ENCODE measurements at places on chromosomes 16 and 17. TPM values are rescaled to one million over a fixed set of nuclear protein-coding genes. Genes with fewer than 3 reads are reported as not detected.

Gene CIBAR2
- polyA plus RNA-seq = not detected

Gene TEKT3
- polyA plus RNA-seq = 1.0 TPM

Gene ZNF469
- 1.3 TPM for polyA plus RNA-seq

Gene IL17C
- polyA plus RNA-seq = 0.13 TPM

Gene RNF213
- polyA plus RNA-seq = 37.2 TPM

Gene MYADML2
- polyA plus RNA-seq = not detected

Gene INCA1
- polyA plus RNA-seq = 1.3 TPM

Gene USP43
- 0.43 TPM for polyA plus RNA-seq

Gene SEC14L5
- 0.48 TPM for polyA plus RNA-seq

Gene NHLRC4
- polyA plus RNA-seq = 1.8 TPM

Gene ZSCAN32
- polyA plus RNA-seq = 13.7 TPM

Gene ZCCHC14
- polyA plus RNA-seq = 16.6 TPM

Gene SLC6A4
- polyA plus RNA-seq = 0.03 TPM

Gene VAT1L
- polyA plus RNA-seq = 5.8 TPM

Gene NPTX1
- polyA plus RNA-seq = 2.3 TPM

Gene TP53TG3C
- polyA plus RNA-seq = not detected

Gene CCDC200
- not detected for polyA plus RNA-seq

Gene GNG13
- polyA plus RNA-seq = not detected

Gene DRC7
- polyA plus RNA-seq = not detected

Gene CDIPT
- polyA plus RNA-seq = 179 TPM

Gene MYL11
- polyA plus RNA-seq = 1.4 TPM

Gene PTRH2
- polyA plus RNA-seq = 25.5 TPM

Gene CALB2
- polyA plus RNA-seq = 1.6 TPM

Gene MYH13
- polyA plus RNA-seq = 0.01 TPM

Gene NDRG4
- polyA plus RNA-seq = 7.8 TPM

Gene ADGRG3
- polyA plus RNA-seq = 1.5 TPM
